Stimulated activated CD8-positive, alpha-beta memory T cell treated with anti-CD3 and anti-CD28 coated beads, Interleukin-4, amount 100 ng/mL, for 4 hours (primary cell): ENCODE measurements at places on chromosomes 6 and 20.

DNA sequence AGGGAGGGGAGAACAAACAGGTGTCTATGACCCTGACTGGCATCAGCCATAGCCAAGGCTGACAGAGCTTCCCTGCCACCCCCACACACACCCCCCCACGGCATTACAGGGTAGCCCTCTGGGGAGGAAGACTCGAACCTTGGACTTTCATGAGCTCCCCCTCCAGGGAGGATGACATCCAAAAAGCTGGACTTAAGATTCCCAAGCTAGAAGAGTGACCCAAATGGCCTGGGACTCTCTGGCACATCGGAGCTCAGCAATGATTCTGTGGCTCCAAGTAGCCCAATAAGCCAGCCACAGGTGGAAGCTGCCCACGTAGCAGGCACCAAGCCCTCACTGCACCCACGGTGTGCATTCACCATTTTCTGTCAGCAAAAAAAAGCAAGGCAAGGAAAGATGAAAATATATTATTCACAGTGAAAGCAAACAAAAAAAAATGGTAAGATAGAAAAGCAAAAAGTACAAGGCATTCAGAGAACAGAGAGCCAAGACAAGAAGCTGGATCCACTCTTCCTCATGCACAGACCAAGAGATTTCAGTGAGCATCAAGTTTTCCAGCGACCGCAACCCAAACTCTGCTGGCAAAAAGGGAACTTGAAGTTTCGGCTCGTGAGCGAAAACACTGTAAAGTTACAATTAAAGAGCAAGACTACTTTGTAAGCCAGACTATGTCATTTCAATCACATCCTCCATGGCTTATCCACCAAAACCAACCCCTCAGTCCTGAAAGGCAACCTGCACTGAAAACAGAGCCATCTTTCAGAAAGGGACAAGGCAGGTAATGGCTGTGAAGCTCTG is 10.9 kb downstream of the JAG1 start:
- DNase-seq = no peak

DNA sequence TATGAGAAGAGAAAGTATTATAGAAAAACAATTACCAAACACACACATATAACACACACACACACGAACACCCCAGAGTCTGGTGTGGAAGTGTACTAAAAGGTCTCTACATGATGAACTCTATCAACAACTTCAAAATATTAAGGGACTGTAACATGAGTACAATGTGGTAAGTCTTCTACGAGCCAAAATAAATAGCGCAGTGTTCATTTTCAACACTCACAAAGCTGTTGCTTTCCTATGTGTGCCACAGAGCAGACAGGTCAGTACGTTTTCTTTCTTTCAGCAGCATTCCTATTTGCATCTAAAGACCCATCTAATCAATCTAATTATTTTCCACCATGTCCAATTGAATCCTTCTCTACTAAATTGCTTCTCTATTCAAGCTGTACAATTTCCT is 12.1 kb upstream of the CNKSR3 start:
- DNase-seq = no peak

GRCh38 chr6:12007887-12008286 is 4.2 kb upstream of the HIVEP1 start:
- DNase-seq = no peak

DNA sequence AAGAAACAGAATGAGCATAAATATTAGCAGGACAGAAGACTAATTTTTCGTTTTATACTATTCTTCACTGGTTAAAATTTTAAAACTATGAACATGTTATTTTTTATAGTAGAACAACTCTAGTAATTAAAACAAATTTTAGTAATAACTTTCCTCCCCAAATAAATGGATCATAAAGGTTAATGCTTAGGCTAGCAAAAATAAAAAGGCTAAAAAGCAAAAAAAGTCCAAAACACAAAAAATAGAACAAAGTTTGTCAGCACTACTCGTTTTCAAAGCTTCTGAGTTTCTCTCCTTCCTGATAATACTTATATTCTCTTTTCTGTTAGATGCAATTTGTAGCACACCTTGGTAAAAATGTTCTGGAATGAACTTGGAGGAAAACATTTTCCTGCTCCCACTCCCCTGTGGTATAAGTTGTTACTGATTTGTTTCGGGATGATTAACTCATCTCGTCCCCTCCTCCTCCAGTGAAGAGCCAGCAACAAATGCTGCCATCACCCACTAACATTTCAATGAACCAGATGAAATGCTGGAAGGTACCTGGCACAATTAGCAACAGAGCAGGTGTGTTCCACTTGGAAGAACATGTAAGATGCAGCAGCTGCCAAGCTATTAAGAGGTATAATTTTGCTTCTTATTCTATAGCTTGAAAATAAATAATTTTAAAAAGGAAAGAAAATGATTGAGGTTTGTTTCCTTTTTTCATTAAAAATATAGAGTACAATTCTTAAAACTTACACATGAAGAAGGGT is 130.5 kb downstream of the MYB start:
- DNase-seq = no peak

DNA sequence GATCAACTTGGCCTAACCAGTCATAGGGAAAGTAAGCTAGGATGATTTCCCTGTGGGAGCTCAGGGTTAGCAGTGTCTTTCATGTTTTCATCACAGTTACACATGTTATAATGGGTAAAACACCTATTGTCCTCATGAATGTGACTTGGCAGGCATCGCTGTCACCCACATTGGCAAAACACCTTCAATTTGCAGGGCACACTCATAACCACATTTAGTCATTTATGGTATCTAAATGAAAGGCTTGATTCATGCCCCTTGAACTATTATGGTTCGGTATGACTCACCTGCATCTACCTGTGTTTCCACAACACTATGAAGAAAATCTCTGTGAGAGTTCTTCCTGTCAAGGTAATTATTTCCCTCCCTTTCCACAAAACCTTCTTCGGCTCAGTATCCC is 49.2 kb downstream of the FRK start:
- DNase-seq = no peak

- DNase-seq = no peak
Observed at GRCh38 chr20:18363708-18364107, 75.4 kb downstream of the ZNF133 start.

DNA sequence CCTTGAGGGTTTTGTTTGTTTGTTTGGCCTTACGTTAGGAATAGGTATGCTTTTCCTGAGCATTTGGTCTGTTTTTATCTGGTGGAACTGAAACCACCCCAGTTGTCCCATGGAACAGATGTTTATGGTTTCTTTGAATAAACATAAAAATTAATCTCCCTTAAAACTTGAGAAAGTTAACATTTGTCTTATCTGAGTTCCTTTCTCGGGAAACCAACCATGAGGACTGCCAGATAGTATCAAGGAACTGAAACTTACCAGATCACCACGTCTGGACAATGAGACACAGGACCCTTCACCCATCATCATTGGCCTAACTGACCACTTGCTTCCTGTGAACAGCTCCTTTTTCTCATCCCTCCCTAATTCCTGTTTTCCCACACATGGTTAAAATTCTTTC is 15.3 kb upstream of the HECA start:
- no peak for DNase-seq

- DNase-seq = no peak
Observed at GRCh38 chr6:90989763-90990162, 402.9 kb upstream of the MAP3K7 start.

DNA sequence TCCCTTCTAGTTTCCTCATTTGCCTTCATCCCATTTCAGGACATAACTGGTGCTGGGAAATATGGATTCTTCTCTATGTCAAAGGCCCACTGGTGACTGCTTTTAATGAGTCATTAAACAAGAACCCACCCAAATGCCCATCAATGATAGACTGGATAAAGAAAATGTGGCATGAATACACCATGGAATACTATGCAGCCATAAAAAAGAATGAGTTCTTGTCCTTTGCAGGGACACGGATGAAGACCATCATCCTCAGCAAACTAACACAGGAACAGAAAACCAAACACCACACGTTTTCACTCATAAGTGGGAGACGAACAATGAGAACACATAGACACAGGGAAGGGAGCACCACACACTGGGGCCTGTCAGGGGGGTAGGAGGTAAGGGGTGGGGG is 310.7 kb downstream of the ESR1 start:
- no peak for DNase-seq

GRCh38 chr6:32920715-32921114 is 20.1 kb downstream of the HLA-DMB start:
- no peak for DNase-seq
